ENCODE measurements at places on chromosomes 5 and 9.

DNA sequence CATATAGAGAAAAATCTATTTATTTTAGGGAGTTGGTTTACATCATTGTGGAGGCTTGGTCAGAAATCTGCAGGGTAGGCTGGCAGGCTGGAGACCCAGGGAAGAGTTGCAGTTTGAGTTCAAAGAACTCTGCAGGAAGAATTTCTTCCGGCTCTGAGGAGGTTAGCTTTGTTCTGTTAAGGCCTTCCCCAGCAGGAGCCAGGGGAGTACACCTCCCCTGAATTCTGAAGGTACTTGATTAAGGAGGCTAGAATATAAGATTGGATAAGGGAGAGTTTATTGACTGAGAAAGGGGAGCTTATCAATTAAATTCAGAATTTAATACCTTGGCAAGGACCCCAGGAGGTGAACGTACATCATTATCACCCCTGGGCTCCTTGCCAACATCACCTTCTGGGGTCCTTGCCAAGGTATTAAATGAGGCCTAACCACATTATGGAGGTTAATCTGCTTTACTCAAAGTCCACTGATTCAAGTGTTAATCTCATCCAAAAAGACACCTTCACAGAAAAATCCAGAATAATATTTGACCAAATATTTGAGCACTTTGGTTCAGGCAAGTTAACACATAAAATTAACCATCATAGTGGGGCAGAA is 351.7 kb downstream of the CWC27 start:
- DNase-seq: no peak

GRCh38 chr5:34998058-34998789 is 49.5 kb downstream of the AGXT2 start:
- no peak for DNase-seq

DNA sequence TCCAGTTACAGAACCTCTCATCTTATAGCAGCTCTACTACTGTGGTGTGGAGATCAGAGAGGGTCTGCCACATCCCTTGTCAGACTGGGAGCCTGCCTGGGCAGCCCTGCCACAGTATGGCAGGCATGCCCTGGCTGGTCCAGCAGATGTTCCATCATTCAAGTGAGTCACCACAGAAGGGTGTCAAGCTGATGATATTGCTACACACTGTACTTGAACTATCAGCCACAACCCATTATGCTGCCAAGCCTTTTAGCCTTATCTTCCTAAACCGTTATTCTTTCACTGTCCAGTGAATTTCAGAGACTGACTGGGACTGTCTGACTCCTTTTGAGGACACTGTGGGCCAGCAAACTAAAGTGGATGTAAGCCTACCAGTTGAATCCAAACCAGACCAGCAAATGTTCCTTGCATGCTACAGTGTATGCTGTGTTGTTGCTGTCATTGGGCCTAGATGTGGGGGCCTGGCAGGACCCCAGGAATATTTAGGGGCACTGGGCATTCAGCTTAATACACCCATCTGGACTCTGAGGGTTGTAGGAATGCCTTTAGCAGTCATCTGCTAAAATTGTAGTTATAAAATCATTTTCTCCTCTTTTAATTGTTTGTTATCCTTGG is 202.6 kb downstream of the NR3C1 start:
- no peak for DNase-seq

DNA sequence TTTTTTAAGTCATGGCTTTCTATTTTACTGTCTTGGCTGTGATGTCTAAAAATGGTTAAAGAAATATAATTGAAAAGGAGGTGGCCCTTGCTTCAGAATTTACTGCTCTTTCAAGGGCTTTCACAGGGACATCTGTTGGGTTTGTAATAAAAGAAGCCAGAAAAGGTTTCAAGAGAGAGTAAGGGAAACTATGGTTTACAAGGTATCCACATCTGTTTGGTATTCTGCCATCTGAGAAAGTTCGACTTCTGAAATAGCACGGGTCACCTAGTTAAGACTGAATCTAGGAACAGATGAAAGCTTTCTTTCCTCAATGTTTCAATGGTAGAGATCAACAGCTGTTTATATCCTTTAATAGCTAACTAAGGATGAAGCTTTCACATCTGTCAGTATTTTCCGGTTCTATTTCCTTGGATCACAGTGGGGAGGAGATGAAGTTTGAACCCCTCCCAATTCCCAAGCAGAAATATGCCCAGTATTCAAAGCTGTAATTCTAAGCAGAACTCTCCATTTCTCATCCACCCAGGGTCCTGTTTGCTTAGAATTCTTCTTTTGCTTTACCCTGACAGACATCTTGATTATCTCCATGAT is 72.8 kb upstream of the IFNK start:
- no peak for DNase-seq

DNA sequence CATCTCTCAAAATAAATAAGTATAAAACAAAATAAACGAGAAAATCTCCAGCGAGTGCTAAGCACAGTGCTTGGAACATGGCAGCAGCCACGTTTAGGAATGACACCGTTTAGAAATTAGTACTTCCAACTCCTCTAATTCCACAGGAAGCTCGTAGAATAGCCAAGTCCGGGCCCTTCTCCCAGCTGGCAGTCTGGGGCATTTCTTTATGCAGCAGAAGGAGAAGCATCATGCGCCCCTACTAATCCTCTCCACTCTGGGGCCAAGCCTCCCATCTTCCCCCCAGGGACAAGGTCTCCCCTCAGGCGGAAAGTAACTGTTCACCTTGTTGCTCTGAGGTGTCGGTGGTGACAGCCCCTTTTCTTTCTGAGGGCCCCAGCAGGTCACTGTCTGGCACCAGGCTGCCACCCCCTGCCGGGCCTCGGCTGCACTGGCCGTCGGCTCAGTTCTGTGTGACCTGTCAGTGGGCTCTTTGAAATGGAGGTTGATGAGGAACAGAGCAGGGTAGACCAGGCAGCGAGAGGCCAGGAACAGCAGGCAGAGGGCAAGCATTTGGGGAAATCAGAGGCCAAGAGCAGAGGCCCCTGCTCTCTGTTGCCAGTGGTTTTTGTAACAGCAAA is 113.5 kb upstream of the WWC1 start:
- DNase-seq: no peak

GRCh38 chr5:161513942-161514341 is 32.6 kb downstream of the GABRB2 start:
- DNase-seq: peak; percentile 37
